ENCODE measurements at places on chromosomes 5 and 9.

DNA sequence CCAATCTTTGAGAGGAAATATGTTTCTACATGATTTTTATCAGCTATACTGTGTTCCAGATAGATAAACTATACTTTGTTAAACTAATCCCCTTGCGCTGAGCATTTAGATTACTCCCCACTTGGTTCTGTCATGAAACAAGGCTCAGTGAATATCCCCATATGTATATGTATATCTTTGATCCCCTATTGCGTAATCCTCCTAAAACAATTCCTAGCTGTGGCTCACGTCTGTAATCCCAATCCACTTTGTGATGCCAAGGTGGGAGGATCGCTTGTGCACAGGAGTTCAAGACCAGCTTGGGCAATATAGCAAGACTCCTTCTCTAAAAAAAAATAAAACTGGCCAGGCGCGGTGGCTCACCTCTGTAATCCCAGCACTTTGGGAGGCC is 2.7 kb downstream of the PHYHD1 start:
- DNase-seq: no peak

DNA sequence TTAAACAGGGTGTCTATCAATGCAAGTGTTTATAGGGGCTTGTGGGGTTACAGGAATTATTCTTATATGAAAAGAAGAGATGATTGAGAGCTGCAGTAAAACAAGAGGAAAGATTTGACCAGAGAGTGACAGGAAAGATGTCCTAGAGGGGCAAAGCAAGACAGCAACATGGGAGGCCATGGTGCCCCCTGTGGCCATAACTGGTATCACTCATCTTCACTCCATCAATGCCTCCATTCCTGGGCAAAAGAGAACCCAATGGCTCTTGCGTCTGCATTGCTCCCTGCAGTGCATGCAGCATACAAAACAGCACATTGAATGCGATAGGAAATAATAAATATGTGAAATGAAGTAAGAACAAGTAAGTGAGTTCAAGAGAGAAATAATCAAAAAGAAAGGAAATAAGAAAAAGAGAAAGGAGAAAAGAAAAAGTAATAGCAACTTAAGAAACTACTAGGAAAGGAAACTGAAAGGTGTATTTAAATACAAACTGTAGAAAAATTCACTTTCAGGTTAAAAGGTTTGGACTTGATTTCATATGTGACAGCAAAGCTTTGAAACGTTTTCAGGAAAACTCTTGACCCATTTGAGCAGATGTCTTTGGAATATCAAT is 206.6 kb downstream of the SEMA5A start:
- no peak for DNase-seq

GRCh38 chr5:169904059-169904458 is 76.2 kb downstream of the INSYN2B start:
- DNase-seq: no peak

- peak; percentile 66 for DNase-seq
Observed at GRCh38 chr5:14706615-14707021, 42.1 kb downstream of the OTULIN start.

GRCh38 chr9:87158765-87159164 is 211.5 kb upstream of the GAS1 start:
- DNase-seq: no peak

DNA sequence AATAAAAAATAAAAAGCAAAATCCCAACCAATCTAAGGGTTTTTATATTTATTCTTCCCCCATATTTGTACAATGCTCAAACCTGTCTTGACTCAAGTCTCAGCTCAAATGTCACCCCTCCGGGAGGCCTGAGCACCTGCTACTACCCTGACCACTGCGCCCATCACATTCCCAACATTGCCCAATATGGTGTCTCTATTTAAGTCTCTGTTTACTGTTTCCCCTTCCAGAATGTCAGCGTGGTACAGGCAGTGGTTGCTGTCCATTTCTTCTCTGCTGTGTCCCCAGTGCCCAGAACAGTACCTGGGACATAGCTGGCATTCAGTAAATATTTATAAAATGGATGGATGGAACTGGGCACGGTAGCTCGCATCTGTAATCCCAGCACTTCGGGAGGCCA is 47.3 kb upstream of the PRRC2B start:
- no peak for DNase-seq

DNA sequence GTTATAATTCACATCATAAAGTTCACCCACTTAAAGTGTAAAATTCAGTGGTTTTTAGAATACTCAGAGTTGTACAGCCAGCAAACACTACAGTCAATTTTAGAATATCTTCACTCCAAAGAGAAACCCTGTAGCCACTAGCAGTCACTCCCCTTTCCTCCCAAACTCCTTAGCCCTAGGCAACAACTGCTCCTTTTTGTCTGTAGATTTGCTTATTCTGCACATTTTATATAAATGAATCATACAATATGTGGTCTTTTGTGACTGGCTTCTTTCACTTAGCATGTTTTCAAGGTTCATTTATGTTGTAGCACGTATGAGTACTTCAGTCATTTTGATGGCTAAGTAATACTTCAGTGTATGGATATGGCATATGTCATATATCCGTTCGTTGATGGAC is 38.7 kb downstream of the TGFBR1 start:
- no peak for DNase-seq

- no peak for DNase-seq
Observed at GRCh38 chr9:74496406-74496805, 729 bp upstream of the RORB start.

DNA sequence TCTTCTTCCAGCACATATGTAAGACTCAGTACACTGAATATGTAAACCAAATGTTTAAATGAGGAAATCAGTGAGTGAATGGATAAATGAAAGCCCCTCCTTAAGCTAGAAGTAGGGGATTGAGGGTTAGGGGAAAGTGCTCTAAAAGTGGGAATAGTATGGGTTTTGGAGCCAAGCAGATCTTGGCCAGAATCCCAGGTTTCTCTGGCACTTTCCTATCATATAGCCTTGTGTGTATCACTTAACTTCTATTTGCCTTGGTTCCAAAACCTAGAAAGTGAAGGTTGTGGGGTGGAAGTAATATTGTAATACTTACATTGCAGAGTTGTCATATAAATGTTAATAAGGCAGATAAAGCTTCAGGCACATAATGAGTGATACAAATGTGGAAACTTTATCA is 45.0 kb upstream of the SV2C start:
- no peak for DNase-seq

GRCh38 chr9:9142001-9142400 is 1342.4 kb upstream of the DMAC1 start:
- no peak for DNase-seq

DNA sequence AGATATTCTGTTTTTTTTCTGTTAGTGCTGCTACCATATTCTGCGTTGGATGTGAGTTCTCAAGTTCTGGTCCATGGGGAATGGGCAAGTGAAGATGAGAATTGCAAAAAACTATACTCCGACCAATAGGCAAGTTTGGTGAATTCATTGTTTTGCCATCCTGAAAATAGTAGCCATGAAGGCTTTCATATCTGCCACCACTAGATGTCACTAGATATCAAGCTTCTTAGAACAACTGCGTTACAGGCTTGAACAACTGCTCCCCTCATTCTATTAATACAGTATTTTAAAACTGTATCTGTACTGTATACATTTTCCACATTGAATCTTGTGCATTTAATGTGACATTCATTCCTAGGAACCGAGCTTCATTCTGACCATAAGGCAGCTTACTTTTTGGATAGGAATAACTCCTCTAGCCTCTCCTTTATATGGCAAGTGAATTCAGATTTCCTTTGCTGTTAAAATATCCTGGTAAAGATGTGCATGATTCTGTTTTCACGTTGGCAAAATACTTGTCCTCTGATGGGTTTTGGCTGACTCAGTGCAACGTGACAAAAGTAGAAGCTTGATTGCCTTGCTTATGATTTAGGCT is 163.6 kb downstream of the SREK1 start:
- DNase-seq: peak; percentile 69

DNA sequence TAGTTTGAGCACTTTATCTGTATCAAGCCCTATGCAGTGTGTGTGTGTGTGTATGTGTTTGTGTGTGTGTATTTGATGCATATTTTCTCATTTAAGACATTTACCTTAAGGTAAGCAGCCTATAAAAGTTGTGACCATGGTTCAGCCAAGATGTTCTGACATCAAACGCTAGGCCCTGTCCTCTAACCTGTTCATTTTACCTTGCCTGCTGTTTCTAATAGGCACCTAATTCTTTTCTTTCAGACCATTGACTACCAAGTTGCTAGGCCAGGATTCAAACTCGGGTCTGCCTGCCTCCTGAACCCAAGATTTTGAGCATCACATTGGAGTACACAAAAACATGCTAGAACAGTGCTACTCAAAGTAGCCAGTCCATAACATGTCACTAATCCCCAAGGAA is 274.5 kb downstream of the PLK2 start:
- no peak for DNase-seq

GRCh38 chr5:93359296-93359959 is 221.6 kb downstream of the NR2F1-AS1 start:
- DNase-seq: peak; percentile 98

- no peak for DNase-seq
Observed at GRCh38 chr5:157214861-157215513, 34.3 kb downstream of the ITK start.

- DNase-seq: no peak
Observed at GRCh38 chr9:73911804-73912203, 585.3 kb upstream of the RORB start.

DNA sequence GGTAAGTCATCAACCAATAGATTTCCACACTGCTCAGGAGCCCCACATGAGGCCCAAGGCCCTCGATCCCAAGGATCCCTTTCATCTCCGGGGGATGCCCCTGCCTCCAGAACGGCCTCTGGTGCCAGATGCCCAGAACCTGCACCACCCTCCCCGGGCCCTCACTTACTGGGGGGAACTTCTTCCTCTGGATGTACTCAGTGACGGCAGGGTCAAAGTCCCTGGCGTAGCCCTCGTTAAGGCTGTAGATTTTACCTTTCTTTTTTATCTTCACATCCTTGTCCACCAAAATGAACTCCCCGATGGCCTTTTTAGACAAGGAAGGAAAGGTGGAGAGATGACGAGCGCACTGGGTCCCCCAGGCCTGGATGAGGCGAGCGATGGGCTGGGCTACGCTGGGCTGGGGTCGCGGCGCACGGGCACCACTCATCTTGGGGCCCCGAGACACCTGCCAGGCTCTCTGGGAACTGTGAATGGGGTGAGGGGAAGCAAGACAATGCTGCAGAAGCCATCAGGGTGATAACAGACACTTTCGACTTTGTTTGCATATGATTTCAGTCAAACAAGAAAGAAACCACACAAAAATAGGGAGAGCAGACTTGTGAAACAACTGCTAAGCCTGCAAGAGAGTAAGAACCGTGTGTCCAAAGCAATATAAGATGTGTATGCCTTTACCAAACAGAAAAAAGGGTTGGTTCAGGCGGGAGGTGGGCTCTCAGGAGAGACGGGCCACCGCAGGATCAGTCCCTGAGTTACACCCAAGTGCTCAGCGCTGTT is 13.2 kb upstream of the FBP2 start:
- DNase-seq: no peak

GRCh38 chr9:129624947-129625346 is 1.0 kb upstream of the NTMT1 start:
- DNase-seq: no peak
